ENCODE measurements at places on chromosomes 3 and 15.

- peak overlapping the region; percentile 94 for H3K27ac ChIP-seq
- peak overlapping the region; percentile 93 for H3K4me3 ChIP-seq
- peaks cover 46% of the 10 kb centered on the region for H3K4me1 ChIP-seq
- H3K36me3 ChIP-seq = peaks cover 55% of the 10 kb centered on the region
- no peaks in the 10 kb centered on the region for H3K27me3 ChIP-seq
- DNase-seq = no peak
Observed at GRCh38 chr3:88057630-88058305, 1.0 kb downstream of the CGGBP1 start.

GRCh38 chr3:31748933-31749295, 216.2 kb downstream of the STT3B start:
- no peaks in the 10 kb centered on the region for H3K36me3 ChIP-seq
- peaks cover 4% of the 10 kb centered on the region for H3K27me3 ChIP-seq
- no peak overlapping the region for H3K27ac ChIP-seq
- no peaks in the 10 kb centered on the region for H3K4me1 ChIP-seq
- H3K4me3 ChIP-seq = no peak overlapping the region
- no peak for DNase-seq

GRCh38 chr3:100696161-100696560, 13.1 kb upstream of the TFG start:
- no peaks in the 10 kb centered on the region for H3K36me3 ChIP-seq
- no peak overlapping the region for H3K27ac ChIP-seq
- peaks cover 85% of the 10 kb centered on the region for H3K27me3 ChIP-seq
- no peak overlapping the region for H3K4me3 ChIP-seq
- DNase-seq = no peak
- no peaks in the 10 kb centered on the region for H3K4me1 ChIP-seq

DNA sequence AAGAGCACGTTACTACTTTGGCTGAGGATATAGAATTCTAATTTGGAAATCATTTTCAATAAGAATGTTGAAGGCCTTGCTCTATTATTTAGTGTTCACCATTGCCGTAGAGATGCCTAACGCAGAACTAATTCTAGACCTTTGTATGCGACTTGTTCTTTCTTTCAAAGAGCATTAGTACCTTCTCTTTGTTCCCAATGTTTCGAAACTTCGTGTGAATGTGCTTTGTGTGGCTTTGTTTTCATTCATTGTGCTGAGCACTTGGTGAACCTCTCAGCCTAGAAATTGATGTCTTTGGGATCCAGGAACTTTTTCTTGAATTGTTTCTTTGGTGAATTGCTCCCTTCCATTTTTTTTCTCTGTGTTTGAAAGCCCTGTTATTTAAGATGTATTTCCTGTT, 19.8 kb upstream of the PCSK6 start:
- no peak overlapping the region for H3K27ac ChIP-seq
- no peak overlapping the region for H3K4me3 ChIP-seq
- H3K4me1 ChIP-seq = no peaks in the 10 kb centered on the region

DNA sequence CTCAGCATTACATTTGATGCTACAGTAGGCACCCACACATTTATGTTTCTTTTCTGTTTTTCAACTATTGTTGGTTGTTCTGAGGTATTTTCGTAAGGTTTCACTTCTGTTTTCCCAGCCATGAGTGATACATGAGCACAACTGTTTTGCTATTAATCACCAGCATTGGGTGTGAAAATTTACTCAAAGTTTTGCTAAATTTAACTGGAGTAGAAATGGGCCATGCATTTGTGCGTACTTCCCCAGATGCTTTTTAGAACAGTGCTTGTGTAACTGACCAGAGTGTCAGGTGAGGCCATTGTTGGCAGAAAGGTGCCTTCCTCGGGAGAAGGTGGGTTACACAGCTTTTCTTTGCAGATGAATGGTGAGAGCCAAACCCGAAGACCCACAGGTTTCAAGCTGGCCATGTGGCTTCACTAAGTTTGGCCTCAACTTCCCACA, 70.4 kb downstream of the ST6GAL1 start:
- DNase-seq = no peak
- peak overlapping the region; percentile 81 for H3K27ac ChIP-seq
- peaks cover 37% of the 10 kb centered on the region for H3K4me1 ChIP-seq
- H3K36me3 ChIP-seq = peaks cover 24% of the 10 kb centered on the region
- H3K4me3 ChIP-seq = peak overlapping the region; percentile 20
- H3K27me3 ChIP-seq = no peaks in the 10 kb centered on the region

GRCh38 chr3:87088993-87089841, 98.3 kb upstream of the VGLL3 start:
- H3K27ac ChIP-seq = no peak overlapping the region
- no peaks in the 10 kb centered on the region for H3K36me3 ChIP-seq
- DNase-seq = no peak
- peak overlapping the region; percentile 29 for H3K4me3 ChIP-seq

- peaks cover 45% of the 10 kb centered on the region for H3K4me1 ChIP-seq
- H3K4me3 ChIP-seq = peak overlapping the region; percentile 55
Observed at GRCh38 chr15:60563539-60564404, 84.8 kb upstream of the ICE2 start.

DNA sequence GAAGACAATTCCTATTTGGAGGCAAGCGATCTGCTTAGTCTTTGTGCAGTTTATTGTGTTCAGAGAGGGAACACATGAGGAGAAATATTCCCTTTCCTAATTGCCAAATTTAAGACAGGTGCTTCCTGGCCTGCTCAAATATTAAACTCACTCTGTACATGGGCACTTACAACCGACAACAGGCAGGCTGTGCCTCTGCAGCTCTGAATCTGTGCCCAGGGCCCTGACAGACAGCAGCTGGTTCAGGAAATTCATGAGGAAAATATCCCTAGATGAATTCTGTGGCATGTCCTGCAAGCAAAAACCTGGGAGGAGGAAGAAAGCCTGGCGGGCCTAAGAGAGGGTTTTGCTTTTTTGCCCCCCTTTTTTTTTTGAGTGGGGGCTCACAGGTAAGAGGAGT, 169.3 kb upstream of the TRIM42 start:
- no peaks in the 10 kb centered on the region for H3K4me1 ChIP-seq
- H3K27ac ChIP-seq = no peak overlapping the region
- H3K36me3 ChIP-seq = no peaks in the 10 kb centered on the region
- DNase-seq = no peak
- H3K4me3 ChIP-seq = no peak overlapping the region

DNA sequence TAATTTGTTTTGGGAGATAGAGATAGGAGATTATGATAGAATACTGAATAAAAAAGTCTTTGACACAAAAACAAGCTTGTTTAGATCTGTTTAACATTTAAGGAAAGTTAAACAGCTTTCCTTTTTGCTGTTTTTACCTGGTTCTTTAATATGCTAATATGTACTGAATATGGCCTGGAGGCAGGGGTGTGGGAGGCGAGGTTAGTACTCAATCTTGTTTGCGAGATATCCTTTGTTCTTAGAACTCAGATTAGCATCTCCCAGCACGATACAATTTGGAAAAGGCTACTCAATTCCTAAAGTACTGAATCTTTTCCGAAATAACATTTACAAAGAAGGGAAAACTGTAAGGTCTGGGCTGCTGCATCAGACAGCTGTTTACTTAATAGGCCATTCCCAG, 40.8 kb upstream of the ST3GAL6 start:
- no peak overlapping the region for H3K4me3 ChIP-seq
- peaks cover 3% of the 10 kb centered on the region for H3K36me3 ChIP-seq
- DNase-seq = no peak
- no peaks in the 10 kb centered on the region for H3K4me1 ChIP-seq

GRCh38 chr15:96130734-96131133, 199.8 kb upstream of the NR2F2 start:
- no peak for DNase-seq
- no peak overlapping the region for H3K27ac ChIP-seq
- H3K36me3 ChIP-seq = no peaks in the 10 kb centered on the region
- peaks cover 13% of the 10 kb centered on the region for H3K27me3 ChIP-seq

DNA sequence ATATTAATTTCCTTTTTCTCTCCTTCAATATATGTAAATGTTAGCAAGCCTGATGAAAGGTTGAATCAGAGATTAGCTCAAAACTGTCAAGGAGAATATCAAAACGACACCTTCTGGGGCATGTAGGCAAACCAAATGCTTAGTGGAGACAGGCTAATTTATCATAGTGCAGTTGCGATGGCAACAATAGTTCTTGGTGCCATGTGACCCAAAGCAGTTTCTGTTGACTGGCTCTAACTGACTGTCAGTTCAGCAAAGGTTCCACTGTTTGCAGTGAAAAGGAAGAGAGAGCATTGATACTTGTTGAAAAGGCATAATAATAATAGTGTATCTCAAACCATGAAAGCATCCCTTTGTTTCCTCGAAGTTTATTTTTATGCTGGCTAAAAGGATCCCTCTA, 513.9 kb downstream of the NLGN1 start:
- DNase-seq = no peak
- no peak overlapping the region for H3K4me3 ChIP-seq
- H3K27ac ChIP-seq = no peak overlapping the region
- no peaks in the 10 kb centered on the region for H3K4me1 ChIP-seq
- H3K36me3 ChIP-seq = no peaks in the 10 kb centered on the region

- H3K27me3 ChIP-seq = no peaks in the 10 kb centered on the region
- no peaks in the 10 kb centered on the region for H3K36me3 ChIP-seq
- DNase-seq = no peak
- no peak overlapping the region for H3K4me3 ChIP-seq
Observed at GRCh38 chr3:188807006-188807405, 364.8 kb upstream of the TPRG1 start.

DNA sequence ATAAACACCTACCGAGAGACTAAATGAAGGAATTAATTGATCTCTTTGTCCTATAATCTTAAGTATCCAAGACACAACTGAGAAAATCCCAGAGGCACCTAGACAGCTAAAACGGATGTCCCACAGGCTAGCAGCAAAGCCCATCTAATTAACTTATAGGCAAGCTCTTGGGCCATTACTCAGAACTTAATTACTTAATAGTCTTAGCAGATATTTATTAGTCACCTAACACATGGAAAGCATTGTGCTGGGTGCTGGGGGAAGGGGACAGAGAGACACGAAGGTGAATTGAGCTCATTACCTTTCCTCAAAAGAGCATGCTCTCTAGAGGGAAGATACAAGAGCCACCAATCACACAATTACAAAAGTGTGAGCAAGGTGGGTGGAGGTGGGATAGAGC, 189.8 kb upstream of the PROK2 start:
- peaks cover 4% of the 10 kb centered on the region for H3K4me1 ChIP-seq
- DNase-seq = no peak
- no peak overlapping the region for H3K4me3 ChIP-seq
- H3K27me3 ChIP-seq = peaks cover 72% of the 10 kb centered on the region
- H3K27ac ChIP-seq = no peak overlapping the region

GRCh38 chr3:191762323-191762960, 301.5 kb downstream of the PYDC2 start:
- no peaks in the 10 kb centered on the region for H3K36me3 ChIP-seq
- no peaks in the 10 kb centered on the region for H3K4me1 ChIP-seq
- no peak overlapping the region for H3K4me3 ChIP-seq
- no peaks in the 10 kb centered on the region for H3K27me3 ChIP-seq
- DNase-seq = no peak

- peak overlapping the region; percentile 4 for H3K27ac ChIP-seq
- H3K36me3 ChIP-seq = no peaks in the 10 kb centered on the region
- DNase-seq = no peak
- no peak overlapping the region for H3K4me3 ChIP-seq
- peaks cover 22% of the 10 kb centered on the region for H3K4me1 ChIP-seq
- no peaks in the 10 kb centered on the region for H3K27me3 ChIP-seq
Observed at GRCh38 chr3:153245661-153246060, 83.6 kb downstream of the RAP2B start.

DNA sequence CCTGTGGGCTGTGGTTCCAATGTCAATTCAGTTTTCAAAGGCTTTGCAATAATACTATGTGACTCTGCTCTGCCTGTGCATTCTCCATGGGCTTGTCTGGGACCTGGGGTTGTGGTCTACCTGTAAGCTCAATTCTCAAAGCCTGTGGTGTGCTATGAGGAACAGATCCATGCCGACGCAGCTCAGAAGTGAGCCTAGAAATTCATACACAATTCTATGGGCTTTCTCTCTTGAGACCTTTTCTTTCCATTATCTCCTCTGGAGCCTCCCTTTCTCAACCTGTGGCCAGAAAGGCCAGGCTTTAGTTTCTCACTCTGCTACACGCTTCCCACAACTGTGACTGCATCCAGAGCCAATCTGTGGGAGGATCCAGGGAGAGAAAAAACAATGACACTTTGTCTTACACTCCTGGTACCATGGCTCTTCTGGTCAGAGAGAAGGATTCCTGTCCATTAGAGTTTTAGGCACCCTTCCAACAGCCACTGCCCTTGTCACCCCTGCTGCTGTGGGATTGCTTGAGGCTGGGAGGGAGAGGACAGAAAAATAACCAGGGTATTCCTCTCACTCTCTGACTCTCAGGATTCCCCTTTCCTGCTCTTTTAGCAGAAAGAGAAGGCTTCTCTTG, 34.1 kb upstream of the KLF13 start:
- H3K36me3 ChIP-seq = peaks cover 2% of the 10 kb centered on the region
- peaks cover 3% of the 10 kb centered on the region for H3K4me1 ChIP-seq
- no peak overlapping the region for H3K27ac ChIP-seq
- no peak overlapping the region for H3K4me3 ChIP-seq

- no peak overlapping the region for H3K4me3 ChIP-seq
- no peaks in the 10 kb centered on the region for H3K36me3 ChIP-seq
- peaks cover 66% of the 10 kb centered on the region for H3K27me3 ChIP-seq
- H3K4me1 ChIP-seq = no peaks in the 10 kb centered on the region
- no peak overlapping the region for H3K27ac ChIP-seq
- no peak for DNase-seq
Observed at GRCh38 chr15:79296583-79296982, 14.1 kb downstream of the ANKRD34C start.

DNA sequence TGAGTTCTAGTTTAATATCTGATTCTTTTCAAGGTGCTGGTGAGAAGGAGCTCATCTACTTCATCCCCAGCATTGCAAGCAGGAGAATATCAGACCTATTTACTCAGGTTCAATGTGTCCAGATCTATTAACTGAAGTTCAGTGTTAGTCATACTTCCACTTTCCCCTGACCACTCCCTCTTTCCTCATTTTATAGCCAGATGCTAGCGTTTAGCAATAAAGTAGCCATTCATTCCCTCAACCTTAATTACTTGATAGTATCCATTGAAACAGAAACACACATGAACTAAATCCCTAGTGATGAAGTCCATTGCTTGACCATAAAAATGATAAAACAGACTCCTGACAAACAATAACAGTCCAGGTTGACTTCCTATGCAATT, 60.0 kb downstream of the RPL22L1 start:
- no peak for DNase-seq
- H3K36me3 ChIP-seq = no peaks in the 10 kb centered on the region
- no peak overlapping the region for H3K4me3 ChIP-seq
- H3K4me1 ChIP-seq = peaks cover 5% of the 10 kb centered on the region
- peaks cover 18% of the 10 kb centered on the region for H3K27me3 ChIP-seq

- no peaks in the 10 kb centered on the region for H3K4me1 ChIP-seq
- DNase-seq = no peak
- no peak overlapping the region for H3K4me3 ChIP-seq
- H3K27me3 ChIP-seq = no peaks in the 10 kb centered on the region
Observed at GRCh38 chr15:74604983-74605794, 10.4 kb upstream of the CLK3 start.

GRCh38 chr3:134485075-134485717, 589 bp downstream of the ANAPC13 start:
- H3K4me1 ChIP-seq = peaks cover 32% of the 10 kb centered on the region
- no peaks in the 10 kb centered on the region for H3K27me3 ChIP-seq
- H3K4me3 ChIP-seq = peak overlapping the region; percentile 98

DNA sequence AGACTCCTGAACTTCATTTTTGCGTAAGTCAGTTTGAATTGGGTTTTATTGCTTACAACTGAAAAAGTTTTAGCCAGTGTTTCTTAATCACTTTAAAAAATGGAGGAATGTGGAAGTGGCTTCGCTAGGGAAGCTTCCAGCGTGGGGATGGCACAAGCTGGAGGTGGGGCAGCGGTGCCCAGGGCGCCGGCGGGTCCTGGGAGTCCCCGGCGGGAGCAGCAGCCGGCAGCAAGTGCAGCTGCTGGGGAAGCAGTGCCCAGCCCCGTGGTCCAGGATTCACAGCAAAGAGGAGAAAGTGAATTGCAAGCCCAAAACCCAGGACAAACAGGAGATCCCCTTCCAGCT, 301.8 kb upstream of the PROK2 start:
- H3K27me3 ChIP-seq = peaks cover 19% of the 10 kb centered on the region
- H3K36me3 ChIP-seq = peaks cover 5% of the 10 kb centered on the region
- no peak overlapping the region for H3K4me3 ChIP-seq
